ENCODE measurements at places on chromosomes 2 and 18.

- peak; percentile 53 for DNase-seq
Measured at GRCh38 chr2:236546561-236547002, 23.0 kb upstream of the ACKR3 start.

DNA sequence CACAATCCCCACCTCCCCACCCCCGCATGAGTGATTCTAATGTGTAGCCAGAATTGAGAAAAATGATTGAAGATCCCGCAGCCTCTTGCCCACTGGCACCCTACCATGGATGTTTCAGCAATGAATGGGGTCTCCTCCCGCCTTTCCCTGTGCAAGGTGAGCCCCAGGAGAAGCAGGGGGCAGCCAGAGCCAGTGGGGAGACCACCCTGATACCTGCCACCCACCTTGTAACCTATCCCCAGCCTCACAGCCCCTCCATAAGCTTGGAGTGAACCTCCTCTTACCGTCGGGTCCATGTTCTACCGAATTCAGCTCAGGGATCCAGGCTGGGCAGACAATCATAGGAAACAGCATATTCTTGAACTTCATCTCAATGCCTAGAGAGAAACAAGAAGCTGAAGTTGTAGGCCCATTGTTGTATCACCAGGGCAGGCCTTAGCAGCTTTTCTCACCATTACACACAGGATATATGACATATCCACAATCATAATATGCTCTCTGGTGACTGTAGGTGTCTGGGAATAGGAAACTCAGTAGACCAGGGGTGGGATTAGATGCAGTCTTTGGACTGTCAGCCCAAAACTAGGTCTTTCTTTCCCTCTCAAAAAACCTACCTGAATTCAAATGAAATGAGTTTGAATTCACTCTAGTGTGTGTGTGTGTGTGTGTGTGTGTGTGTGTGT is 30.9 kb downstream of the XDH start:
- no peak for DNase-seq

- peak; percentile 26 for DNase-seq
Measured at GRCh38 chr18:24397131-24397693, 412 bp downstream of the OSBPL1A start.

- DNase-seq, result no peak
Measured at GRCh38 chr2:54310311-54310710, 54.3 kb upstream of the TSPYL6 start.

DNA sequence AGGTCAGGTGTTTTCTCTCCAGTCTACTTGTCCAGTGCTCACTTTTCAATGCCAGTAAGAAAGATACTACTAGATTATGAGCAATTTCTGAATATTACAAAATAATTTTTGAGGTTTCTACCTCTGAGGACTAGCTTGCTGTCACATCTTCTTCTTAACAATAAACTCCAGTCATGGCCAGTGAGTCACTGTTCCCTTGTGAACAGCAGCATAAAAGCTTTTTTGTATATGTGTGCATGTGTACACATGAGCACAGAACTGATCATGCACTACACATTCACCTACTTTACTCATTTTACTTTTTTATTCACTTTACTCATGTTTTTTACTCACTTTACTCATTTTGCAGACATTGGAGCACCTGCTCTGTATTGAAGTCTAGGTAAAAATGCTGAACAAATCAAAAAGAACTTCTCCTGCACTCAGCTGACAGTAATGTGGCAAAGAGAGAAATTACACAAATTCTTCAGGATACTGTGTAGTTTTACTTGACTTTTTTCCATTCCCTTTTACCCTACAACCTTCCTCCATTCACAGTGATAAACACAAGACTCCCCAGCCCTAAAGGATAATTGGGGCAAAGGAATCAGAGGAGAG is 28.0 kb downstream of the ST6GAL2 start:
- no peak for DNase-seq

DNA sequence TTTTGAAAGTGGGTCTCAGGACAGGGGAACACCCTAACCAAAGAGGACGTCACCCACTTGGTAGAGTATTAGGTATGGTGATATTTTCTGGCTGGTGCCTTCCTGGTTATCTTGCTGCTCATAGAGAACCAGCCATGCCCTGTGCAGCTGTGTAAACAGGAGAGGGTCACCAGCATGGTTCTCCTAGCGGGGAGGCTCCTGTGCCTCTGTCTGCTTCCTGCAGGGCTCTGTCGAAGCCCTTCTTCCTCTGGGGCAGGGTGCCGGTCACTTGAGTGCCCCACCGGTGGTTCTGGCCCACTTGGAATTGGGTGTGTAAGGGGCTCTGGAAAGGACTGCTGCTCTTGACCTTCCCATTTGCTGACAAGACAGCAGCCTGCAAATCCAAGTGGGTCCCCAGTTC is 131.6 kb upstream of the MSH6 start:
- DNase-seq, result no peak

GRCh38 chr18:37529863-37530262 is 35.7 kb downstream of the CELF4 start:
- DNase-seq, result no peak

DNA sequence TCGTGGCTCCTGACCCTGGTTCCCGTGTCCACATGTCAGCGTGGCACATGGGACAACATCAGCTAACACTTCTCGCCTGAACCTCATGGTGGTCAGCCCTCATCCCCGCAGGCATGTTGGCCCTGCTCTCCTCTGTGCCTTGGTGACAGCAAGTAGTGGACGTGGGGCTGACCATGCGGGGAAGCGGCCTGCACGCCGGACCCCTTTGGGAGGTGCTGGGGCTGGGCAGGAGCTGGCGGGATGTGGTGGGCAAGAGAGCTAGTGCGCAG is 249.5 kb downstream of the TWIST2 start:
- no peak for DNase-seq

DNA sequence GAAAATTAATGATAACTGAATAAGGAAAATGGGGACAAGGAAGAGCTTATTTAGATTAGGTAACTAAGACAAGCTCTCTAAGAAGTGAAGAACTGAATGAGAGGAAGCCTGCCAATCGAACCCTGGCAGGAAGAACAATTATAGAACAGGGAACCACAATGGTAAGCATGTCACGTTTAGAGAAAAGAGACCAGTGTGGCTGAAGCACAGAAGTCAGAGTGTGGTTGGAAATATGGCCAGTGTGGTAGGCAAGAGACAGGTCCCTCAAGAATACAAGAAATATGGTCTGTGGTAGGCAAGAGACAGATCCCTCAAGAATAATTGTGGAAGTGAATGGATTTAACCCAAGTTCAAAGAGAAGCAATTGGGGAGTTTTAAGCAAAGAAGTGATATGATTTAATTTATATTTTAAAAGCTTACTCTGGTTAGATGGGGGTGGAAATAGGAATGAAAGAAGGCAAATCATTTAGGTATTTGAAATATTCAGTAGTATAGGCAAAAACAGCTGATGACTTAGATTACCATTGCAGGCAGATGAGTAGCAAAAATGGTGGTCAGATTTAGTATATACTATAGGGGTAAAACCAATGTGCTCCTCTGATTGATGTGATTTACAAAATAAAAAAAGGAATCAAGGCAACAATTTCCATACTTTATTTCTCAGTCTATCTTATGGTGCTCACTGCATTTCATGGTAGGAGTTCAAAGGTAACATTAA is 38.8 kb upstream of the ERMN start:
- DNase-seq, result no peak

DNA sequence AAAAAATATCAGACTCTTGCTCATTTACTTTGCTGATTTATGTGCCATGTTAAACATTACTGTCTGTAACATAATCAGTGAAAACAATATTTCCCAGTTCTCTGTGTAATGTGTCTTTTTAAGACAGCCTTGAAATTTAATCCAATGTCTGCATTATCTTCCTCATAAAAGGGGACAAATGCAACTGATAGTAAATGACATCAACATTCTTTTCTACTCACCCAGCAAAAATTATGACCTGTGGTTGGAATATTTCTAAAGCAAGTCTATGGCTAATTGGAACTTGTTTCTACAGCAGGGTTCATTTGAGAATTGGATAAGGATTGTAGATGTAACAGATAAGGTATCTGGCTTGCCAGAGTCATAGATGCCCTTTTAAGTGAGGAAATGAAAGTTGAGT is 34.8 kb downstream of the C1D start:
- DNase-seq, result no peak

- no peak for DNase-seq
Measured at GRCh38 chr2:202115479-202115971, 42.5 kb downstream of the KIAA2012 start.

GRCh38 chr2:118723394-118723793 is 124.1 kb downstream of the EN1 start:
- DNase-seq, result no peak

- no peak for DNase-seq
Measured at GRCh38 chr2:161824226-161824625, 200.0 kb downstream of the SLC4A10 start.

GRCh38 chr18:37535968-37536367 is 29.6 kb downstream of the CELF4 start:
- no peak for DNase-seq

- DNase-seq, result no peak
Measured at GRCh38 chr2:170723446-170723958, 8.4 kb downstream of the SP5 start.

DNA sequence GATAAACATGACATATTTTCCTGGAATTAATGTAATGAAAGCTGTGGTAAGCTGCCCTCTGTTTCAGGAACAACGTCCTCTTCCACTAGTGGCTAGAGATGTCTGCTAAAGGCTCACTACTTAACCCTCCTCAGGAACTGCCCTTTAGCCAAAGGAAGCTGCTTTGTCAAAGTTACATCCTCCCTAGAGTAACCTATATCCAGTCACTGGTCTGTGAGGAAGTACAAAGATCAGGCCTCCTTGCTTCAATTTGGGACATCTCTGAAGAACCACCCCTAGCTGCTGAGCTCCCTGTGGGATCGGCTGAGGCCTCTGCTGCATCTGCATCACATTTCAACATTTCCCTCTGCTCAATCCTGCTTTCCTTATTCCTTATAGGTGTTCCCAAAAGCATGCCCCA is 107.8 kb downstream of the PRELID3A start:
- DNase-seq, result no peak

- no peak for DNase-seq
Measured at GRCh38 chr18:68837665-68838451, 40.0 kb downstream of the CCDC102B start.

DNA sequence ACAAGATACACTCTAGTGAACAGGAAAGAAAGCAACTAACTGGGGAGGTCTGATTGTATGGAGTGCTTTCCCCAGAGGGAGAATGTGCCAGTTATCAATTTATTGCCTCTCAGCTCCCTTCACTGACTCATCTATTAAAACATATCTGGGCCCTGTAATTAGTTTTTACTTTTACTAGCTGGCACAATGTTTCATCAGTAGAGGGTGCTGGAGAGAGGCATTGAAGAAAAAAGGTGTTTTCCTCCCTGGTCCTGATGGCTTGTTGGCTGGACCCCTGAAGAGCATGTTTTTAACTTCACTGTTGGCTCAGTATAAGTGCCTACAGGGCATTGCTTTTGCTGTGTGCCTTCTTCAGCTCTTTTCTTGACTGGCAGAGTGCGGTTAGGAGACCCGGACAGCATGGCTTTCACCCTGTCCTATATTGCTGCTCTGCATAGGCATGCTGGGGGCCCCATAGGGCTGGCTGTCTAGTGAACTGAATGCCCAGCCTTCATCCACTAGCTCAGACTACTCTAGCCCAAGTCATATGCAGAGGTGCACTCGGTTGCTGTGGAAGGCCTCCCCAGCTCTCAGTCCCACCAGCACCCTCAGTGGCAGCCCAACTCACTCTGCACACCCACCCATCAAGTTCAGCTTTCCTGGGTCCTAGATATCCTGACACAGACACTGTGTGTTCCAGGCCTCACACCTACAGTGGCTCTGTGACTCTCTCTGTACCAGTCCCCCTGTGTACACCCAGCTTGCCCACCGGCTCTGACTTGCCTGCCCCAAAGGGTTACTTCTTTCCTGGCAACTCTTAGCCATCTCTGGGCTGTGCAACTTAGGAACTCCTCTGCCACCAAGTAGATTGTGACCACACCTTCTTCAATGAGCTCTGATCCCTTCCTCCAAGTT is 62.3 kb upstream of the ACYP2 start:
- DNase-seq, result peak; percentile 31

DNA sequence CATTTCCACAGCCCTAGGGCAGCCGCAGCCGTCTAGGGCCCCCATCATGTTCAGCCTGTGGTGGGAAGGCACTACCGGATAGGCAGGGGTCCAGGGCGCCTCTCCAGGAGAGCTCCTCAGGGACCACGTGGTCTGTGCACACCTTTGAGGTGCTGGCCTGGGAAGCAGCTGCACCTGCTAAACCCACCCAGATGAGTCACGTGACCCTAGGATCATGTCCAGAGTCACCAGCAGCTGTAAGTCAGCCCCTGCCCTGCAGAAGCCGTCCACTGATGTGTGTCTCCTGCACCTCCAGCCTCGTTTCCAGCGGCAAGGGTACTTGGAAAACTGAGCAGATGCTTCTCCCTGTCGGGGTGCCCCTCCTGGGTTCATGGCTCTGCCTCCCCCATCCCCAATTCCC is 682.6 kb upstream of the SALL3 start:
- no peak for DNase-seq

DNA sequence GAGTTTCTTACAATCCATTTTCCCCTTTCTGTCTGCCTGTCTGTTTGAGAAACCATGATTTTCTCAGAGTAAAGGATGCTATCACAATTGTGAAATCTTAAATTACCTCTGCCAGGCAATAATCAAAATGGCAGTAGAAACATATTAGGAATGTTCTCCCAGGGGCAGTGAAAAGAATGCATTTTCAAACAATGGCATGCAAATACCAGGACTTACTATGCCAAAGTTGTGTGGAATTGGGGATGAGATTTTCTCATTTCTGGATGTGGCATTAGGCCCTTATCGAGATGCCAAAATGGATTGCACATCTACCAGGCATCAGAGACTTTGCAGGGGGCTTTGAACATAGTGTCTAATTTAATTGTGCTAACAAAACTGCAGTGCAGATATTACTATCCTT is 821.4 kb downstream of the RNF144A start:
- no peak for DNase-seq
